ENCODE measurements at places on chromosomes 4 and X.

DNA sequence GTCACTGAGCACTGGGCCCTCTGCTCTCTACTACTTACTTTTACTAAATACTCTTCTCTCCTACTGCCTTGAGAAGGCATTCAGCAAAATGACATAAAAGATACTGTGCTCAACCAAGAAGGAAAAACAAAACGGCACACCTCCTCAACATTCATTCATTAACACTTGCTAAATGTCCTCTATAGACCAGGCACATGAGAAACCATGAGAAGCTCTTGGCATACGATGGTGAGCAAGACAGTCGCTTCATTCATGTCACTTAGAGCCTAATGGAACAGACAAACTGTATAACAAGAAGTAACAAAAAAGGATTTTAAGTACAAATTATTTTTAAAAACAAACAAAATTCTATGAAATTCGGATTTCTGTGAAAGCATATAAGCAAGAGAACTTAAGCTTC, 38.7 kb downstream of the COL25A1 start:
- DNase-seq: no peak

DNA sequence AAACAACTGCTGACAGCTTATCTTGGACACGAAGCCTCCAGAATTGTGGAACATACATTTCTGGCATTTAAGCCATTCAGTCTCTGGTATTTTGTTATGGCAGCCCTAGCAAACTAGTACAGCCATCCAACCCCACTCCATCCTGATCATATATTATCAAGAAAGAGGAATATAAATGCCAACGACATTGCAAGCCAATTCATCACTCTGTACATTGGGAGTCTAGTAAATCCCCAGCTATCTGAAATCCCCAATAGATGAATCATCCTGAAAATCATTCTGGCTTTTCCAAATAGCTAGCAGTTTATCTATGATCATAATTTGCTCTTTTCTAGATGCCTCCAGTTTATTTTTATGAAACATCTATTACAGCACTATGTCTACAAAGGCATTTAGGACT, 41.1 kb downstream of the FRMD7 start:
- no peak for DNase-seq

DNA sequence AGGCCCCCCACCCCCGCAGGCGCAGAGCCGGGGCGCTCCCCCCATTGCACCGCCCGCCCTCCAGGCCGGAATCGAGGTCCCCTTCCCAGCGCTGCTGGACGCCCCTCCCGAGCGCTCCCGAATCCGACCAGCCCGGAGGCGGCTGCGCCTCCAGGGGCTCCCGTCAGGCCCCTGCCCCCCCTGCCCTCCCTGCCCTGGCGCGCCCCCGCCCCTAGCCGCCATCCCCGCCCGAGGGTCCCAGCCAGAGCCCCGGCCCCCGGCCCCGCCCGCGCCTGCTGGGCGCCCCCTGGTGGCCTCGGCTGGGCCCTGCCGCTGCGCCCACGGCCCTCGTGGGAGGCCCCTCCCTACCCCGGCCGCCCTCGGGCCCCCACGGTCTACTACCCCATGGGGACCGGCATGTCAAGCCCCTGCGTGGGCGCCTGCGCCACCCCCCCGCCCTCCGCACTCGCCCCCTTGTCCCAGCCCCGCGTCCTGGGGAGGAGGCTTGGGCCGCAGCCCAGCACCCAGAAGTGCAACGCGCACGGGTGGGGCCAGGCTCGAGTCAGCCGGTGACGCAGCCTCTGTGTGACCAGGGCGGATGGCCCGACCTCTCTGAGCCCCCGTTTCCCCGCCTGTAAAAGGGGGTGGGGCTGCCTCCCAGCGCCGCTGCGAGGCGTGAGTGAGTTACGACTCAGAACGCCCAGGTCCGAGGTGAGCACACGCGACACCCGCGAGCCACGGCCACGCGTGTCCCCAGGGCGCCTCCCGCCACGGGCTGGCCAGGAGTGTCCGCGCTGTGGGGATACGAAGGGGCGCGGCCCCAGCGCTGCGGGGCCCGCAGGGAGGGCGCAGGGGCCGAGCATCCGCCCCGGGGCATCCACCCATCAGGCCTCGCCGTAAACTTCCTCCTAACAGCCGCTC, 104.9 kb downstream of the FAM53A start:
- peak; percentile 68 for DNase-seq

- DNase-seq: no peak
Observed at GRCh38 chr4:106450249-106450648, 81.7 kb upstream of the GIMD1 start.

DNA sequence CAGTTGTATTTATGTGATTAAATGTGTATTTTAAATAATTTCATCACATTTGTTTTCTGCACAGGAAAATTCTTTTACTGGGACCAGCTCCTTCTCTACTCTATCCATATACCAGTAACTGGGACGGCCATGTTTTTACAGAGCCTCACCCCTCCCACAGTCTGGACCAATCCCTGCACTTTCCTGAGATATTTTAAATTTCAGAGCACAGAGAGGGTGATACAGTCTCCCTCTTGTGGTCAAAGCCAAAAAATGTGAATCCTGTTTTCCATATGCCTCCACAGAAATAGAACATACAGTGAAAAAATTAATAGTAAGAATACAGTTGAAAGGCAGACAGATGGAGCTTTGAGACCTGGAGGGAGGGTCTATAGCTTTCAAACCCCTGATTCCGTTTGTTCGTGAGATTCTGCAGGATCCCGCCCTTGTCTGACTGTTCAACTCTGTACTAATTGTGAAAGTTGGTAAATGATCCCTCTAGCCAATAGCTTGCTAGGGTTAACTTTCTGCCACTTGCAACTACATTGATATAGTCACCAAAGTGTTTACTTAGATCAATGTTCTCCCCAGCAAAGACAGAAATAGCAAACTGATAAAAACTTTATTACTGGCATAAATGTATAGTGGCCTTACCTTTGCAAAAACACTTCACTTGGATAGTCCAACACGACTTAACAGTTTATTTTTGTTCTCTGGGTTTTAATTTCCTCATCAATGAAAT, 172.2 kb downstream of the PPARGC1A start:
- no peak for DNase-seq

DNA sequence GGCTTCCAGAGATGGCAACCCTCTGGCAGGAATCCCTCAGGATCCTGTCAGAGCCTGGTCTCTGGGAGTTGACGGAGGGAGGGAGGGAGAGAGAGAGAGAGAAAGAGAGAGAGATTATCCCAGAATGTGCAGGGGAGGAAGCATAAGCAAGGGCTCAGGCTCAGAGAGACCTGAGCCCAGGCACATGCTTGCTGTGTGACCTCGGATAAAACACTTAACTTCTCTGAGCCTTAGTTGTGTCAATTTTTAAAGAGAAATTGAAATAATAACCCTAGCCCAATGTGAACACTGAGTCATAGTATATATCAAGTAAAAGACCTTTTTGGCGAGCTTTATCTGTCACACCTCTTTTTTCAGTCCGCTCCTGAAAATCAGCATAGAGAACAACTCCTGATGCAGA, 473 bp upstream of the USP51 start:
- no peak for DNase-seq

DNA sequence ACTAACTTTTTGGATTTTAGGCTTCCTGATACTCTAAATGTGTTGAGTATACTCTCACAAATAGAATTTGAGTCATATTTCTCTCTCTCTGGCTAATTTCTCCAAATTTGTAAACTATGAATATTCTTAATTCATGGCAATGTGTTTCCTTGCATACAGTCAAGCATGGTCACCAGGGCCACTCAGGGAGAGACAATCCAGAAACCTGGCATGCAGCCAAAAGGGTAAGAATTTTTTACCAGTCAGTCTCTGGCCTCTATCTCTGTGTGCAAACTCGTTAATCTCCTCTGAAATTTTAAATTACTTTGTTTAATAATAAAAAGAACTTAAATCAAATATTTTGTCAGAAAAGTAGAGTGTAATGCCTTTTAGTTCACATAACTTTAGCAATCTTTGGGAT, 179.8 kb downstream of the OR13H1 start:
- no peak for DNase-seq

DNA sequence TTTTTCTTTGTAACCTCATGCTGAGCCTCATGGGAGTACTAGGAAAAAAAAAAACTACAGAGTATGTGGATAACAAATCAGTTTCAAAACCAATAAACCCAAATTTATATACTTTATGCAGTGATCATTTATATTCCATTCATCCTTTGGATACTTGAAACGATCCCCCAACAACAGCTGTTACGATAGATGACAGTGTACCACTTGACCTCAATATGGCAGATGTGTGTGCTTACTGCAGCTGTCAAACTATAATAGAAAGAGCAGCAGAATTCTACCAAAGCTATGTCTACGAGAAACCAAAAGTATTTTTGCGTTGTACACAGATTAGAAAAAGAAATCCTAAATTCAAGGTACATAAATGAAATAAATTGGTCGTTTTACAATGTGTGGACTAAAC, 337.8 kb downstream of the PDGFC start:
- no peak for DNase-seq

DNA sequence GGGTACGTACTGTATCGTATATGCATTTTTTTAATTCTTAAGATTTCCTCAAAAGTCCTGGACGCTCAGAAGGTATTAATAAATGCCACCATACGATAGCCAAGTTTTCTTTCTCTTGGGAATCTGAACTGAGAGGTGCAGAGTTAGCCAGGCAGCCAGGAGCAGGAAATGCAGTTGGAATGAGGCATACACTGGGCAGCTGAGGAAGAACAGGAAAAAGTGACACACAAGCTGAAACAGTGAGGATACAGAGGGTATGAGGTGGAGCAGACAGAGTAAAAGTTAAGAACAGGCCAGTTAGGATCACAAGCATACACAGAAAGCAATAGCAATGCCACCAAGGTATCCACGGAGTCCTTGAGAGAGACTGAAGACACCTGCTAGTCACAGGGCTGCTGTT, 13.4 kb downstream of the UFSP2 start:
- no peak for DNase-seq

DNA sequence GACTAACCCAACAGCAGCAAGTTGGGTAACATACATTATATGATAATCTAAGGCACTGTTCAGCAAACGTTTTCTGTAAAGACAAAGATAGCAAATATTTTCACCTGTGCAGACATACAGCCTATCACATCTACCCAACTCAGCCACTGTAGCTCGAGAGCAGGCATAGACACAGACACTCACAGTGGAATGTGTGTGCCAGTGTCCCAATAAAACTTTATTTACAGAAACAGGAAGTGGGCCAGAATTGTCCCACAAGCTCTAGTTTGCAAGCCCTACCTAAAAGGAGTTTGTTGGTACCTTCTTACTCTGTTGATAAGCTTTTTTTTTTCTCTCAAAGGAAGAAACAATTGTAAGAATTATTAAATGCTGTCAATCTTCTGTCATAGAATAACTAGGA, 11.9 kb upstream of the FAM9A start:
- DNase-seq: no peak

DNA sequence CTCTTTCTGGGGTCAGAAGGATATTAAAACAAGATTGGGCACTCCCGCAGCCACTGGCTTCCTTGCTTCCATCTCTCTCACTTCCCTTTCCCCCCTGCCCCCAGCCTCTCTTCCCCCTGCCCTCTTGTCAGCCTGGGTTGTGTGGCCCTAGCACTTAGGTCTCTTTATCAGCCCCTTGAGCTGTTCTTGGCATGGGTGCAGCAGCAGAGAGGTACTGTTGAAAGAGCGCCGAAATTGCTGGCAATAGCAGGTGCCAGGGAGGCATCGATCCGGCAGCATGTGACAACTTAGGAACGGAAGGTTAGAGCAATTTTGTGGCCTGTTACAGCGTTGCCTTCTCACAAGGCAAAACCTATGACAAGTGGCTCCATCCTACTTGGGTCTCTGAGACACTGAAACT, 333.1 kb upstream of the IGFBP7 start:
- DNase-seq: no peak

DNA sequence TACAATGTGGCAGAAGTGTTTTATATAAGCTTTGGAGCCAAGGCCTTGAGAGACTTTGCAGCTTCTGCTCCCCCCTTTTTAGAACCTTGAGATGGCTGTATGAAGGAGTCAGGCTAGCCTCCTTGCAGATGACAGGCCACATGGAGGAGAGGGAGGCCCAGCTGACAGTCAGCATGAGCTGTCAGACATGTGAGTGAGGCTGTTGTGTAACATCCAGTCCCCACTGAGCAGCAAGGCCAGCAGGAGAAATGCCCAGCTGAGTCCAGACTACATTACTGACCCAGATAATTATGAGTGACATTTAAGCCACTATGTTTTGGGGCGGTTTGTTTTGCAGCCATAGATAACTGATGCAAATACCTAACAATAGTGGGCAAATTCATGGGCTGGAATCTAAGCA, 515.3 kb upstream of the ARX start:
- no peak for DNase-seq

DNA sequence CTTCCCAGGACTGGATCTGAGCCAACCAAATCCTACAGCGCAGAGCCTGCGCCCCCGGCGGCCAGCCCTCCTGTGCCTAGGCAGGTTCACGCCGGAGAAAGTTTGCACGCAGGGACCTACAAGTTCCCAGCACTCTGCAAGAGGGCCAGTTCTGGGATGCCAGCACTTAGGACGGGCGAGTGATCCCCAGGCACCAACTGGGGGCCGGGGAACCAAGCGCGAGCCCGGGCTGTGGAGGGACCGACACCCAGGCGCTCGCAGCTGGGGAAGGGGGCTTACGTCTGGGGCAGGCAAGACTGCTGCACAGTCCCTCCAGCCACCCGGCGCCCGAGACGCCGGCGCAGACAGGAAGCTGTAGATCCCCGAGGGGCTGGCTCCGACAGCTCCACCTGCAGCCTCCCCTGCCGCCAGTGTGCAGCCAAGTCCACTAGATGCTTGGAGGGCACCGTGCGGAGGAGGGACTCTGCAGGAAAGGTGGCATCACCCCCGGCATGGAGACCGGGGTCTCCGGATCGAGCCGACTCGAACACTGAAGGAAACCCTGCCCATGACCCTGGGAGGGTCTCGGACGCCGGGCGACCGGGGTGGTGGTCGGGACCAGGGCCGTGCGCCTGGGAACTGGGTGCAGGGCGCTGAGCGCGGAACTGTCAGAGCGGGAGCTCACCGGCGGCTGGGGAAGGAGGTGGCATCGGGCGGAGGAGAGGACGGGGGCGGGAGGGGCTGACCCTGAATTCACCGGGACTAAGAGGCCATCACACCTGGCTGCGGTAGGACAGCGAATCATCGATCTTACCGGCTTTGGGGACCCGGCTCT, 566 bp downstream of the CORIN start:
- no peak for DNase-seq

DNA sequence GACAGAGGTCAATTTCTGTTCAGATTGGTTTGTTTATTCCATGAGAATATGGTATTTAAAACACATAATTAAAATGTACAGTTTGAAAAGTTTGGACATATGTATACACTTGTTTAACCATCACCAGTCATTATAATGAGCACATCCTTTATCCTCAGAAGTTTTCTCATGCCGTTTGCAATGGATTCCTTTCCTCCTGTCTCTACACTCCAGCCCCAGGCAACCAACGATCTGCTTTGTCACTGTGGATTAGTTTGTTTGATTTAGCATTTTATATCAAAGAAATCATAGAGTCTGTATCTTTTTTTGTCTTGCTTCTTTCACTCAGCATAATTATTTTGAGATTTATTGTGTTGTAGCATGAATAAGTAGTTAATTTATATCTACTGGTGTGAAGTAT, 243.0 kb upstream of the TRAM1L1 start:
- no peak for DNase-seq

DNA sequence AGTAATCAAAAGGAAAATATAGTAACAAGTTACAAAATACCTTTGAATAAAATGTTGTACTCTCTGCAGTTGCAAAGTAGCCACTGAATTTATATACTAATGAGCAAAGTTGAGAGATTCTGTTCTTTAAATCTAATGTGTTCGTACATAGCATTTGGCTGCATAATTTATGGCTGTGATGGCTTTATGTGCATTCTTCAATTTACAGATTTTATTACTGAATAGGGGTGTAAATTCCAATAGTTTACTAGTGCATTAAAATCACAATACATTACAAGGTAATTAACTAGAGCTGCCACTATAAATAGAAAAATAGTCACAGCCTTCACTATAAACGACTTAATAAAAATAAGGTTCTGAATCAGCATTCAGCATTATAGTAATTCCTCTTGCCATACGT, 620.0 kb downstream of the ADGRL3 start:
- no peak for DNase-seq

All from stimulated activated CD8-positive, alpha-beta memory T cell treated with anti-CD3 and anti-CD28 coated beads, Interleukin-4, amount 100 ng/mL, for 4 hours (primary cell).